T-helper 2 cell treated with Interferon-gamma antibody and Interleukin-4, amounts not matched to agents 5 μg/mL and 100 μg/mL, for 36 hours (primary cell): ENCODE measurements at places on chromosomes 5 and 9.

- no peak for DNase-seq
Observed at GRCh38 chr9:38207247-38207778, 138.3 kb upstream of the SHB start.

DNA sequence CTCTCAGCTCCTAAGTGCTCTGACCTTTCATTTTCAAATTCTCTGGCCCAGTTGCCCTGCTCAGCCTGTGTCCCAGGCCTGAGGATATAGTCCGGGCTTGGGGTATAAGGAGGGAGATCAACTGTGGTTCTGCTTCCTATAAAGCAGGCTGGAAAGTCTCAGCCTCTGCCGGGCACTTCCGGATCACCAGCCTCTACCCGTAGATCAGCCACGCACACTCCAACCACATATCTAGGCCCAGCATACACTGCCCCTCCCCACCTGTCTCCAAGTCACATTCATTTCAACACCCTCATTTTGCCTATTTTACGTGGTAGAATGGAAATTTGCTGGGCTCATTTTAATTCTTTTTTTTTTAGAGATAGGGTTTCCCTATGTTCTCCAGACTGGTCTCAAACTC, 3.1 kb downstream of the ZER1 start:
- no peak for DNase-seq

- no peak for DNase-seq
Observed at GRCh38 chr5:170747851-170748250, 35.7 kb upstream of the GABRP start.

GRCh38 chr9:93079371-93079770, 16.6 kb upstream of the CARD19 start:
- DNase-seq, result no peak

GRCh38 chr5:131846536-131846935, 49.7 kb upstream of the FNIP1 start:
- no peak for DNase-seq

- no peak for DNase-seq
Observed at GRCh38 chr5:98899456-98899855, 29.4 kb downstream of the CHD1 start.

- no peak for DNase-seq
Observed at GRCh38 chr5:78726003-78726402, 77.4 kb upstream of the LHFPL2 start.

DNA sequence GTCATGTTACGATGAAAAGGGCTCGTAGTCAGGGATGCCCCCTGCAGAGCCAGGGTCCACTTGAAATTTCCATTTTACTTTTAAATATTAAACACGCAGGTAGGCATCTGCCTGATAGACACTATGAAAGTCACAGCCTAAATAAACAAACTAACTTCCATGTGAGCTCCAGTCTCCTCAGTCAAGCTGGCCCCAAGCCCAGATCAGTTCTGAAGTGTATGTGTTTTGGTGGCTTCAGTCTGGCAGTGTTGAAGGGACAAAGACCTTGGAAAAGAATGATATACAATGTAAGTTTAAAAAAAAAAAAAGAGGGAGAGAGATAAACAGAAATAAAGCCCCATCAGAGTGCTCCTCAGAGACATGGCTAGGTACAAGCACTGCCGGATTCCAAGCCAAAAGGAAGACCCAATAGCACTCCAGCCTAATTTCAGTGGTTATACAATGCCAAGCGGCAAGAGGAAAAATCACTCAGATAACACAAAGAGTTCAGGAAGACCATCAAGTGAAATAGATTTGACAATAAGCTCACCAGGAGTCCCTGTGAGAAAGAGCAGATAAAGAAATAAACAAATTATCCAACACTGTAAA, 181.0 kb downstream of the BNC2 start:
- no peak for DNase-seq

DNA sequence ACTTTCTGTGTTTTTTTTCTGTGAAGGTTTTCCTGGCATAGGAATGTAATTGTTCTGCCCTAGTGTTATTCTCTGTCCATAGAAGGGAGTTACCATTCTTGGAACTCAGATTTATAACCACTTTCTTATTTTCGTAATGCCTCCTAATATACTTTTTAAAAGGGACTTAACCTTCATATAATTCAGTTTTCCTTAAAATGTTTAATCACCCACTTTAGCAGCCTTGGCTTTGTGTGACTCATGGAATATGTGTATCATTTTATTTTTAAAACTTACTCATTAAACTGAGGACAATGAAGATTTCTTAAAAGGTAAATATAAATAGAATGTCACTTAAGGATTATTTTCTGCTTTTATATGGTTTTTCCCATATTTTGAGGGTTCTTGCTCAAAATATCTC, 50.0 kb downstream of the RAI14 start:
- DNase-seq, result no peak

DNA sequence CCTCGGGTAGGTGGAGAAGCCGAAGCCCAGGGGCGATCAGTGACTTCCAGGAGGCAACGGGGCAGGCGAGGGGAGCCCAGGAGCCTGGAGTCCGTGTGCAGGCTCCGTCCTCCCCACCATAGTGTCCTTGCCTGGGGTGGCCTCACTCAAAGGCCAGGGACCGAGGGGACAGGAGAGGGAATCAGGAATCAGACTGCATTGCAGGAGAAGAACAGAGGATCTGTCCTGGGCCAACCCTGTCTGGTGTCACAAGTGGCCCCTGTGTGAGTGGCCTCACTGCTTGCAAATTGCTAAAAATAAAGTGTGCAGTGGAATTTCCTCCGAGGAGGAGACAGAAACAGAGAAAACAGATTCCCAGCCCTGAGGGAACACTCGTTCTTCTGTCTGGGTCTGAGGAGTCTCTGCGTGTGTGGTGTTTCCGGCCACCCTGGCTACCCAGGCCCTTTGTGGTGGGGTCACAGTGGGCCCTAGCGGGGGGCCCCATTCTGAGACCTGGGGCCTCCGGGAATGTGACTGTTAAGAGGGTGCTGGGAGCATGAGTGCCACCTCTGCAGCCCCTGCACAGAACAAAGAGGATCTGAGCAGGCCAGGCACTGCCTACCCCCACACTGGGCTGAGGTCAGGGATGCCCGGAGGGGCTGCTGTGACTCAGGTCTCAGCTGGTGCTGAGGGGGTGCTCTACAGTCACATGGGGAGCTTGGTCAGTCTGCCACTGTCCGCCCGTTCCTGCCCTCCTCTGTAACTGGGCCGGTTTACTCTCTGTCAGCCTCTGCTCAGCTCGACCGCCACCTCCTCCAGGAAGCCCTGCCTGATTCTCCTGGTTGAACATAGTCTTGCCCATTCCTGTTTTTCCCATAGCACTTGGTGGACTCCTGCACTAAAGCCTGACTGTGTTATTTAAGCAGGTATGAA, 7.4 kb downstream of the TRAF1 start:
- DNase-seq, result no peak

- no peak for DNase-seq
Observed at GRCh38 chr9:99850736-99851499, 29.2 kb downstream of the NR4A3 start.

DNA sequence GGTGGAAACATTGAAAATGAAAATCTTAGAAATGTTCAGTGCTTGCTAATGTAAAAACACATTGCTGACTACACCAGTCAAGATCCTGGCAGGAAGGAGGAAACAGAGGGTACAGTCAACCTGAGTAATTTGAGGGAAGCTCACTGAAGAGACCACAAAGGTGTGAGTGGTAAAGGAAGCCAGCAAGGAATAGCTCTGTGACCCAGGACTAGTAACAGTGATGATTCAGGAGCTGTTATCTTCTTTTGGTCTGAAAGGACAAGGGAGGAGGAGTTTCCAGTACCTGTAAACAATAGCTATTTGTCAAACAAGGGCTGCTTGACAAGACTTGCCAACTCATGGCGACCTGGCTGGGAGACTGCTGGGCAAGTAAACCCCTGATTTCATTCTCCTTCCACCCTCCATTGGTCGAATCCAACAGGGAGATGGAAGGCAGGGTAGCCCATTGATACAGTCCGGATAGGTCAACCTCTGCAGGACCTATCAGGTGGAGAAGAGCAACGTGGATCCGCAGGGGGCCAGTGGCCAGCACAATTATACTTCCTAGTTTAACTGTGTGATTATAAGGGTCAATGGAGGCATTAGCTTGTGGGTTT, 68.1 kb downstream of the MAMDC2 start:
- DNase-seq, result no peak

DNA sequence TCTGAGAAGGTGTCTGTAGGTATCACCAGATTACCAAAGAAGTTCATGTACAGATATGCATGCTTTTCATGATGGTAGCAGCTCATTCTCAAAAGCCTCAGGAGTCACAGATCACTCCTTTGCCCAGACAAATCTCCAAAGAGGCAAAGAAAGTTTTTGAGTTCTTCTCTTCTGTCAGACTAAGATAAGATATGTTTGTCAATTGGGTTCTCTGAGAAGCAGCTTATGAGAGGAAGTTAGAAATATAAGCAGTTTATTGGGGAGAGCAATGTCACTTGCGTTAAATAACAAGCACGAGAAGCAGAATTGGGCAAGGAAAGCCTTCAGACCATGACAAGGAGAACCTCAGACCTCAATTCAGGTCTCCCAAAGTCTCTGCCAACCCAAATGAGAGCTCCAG, 219.2 kb upstream of the KLF4 start:
- DNase-seq, result no peak

DNA sequence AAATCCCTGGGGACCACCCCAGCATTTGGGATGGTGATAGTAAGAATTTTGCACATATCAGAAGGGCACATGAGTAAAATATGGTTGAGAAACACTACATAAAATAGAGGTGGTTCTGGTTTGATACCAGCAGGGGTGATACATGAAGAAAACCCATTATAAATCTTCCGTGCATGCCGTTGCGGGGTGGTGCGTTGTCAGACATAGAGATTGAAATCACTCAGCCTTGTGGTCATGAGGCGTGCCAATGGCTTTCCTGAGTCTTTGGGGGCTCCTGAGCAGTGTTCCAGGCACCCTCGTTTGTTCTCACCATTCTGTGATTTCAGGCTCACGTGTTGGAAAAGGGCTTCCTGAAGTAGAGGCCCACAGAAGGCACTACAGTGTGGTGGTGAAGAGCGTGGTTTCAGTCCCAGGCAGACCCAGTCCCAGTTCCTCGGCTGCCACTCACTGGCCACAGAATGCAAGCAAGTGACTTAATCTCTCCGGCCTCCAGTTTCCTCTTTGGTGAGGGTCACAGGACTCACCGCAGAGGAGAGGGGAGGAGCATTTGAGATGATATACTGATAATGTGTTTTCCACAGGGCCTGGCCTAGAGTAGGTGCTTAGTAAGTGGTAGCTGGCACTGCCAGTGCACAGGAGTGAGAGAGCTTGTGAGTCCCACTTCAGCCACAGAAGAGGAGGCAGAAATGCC, 20.5 kb upstream of the GLRX start:
- peak; percentile 80 for DNase-seq

DNA sequence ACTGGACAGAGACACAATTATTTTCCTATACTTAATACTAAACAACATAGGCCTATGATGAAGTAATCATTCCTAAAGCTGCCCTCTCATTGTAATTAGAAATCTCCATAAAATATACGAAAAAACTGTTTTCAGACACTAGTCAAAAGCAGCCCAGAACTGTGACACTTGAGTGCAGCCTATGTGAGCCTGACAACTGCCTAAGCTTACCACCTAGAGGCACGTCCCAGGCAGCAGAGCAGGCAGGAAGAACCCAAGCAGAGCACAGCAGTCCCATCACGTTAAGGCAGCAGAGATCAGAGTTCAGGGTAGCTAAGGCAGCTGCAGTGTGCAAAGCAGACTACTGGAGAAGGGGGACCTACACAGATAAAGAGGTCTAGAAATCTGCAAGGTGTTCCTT, 46.4 kb downstream of the GOLPH3 start:
- no peak for DNase-seq

DNA sequence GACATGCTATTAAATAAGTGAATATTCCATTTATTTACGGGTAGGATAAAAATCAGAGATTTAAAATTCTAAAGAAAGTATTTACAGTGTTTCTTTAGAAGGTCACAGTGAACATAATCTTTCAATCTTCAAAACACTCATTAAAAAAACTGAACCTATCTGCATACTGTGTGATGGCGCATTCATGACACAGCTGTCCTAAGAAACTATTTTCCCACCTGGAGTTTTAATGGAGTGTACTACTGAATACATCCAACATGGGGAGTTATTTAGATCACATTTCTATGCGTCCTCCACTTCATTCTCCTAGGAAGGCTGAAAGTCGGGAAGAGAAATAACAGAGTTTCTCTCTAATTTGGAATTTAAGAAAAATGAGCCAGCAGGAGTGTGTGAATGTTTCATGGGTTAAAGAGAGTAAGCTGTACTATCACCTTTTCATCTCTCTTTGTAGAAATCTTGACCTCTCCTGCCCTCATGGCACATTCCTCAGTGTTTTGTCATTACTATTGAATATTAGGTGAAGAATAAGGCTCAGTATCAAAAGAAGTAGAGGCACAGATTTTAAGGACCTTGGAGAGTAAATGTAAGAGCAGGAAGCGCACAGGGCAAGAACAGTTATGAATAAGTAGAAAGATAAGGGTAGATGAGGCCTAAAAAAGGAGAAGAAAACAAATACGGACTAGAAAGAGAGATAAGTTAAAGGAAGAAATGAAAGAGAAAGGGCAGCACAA, 551.2 kb upstream of the TUSC1 start:
- DNase-seq, result no peak

GRCh38 chr9:113566712-113567071, 103.2 kb downstream of the RGS3 start:
- DNase-seq, result no peak

- no peak for DNase-seq
Observed at GRCh38 chr9:119322184-119322583, 47.1 kb downstream of the BRINP1 start.

- DNase-seq, result no peak
Observed at GRCh38 chr5:82211855-82212572, 66.1 kb downstream of the RPS23 start.

DNA sequence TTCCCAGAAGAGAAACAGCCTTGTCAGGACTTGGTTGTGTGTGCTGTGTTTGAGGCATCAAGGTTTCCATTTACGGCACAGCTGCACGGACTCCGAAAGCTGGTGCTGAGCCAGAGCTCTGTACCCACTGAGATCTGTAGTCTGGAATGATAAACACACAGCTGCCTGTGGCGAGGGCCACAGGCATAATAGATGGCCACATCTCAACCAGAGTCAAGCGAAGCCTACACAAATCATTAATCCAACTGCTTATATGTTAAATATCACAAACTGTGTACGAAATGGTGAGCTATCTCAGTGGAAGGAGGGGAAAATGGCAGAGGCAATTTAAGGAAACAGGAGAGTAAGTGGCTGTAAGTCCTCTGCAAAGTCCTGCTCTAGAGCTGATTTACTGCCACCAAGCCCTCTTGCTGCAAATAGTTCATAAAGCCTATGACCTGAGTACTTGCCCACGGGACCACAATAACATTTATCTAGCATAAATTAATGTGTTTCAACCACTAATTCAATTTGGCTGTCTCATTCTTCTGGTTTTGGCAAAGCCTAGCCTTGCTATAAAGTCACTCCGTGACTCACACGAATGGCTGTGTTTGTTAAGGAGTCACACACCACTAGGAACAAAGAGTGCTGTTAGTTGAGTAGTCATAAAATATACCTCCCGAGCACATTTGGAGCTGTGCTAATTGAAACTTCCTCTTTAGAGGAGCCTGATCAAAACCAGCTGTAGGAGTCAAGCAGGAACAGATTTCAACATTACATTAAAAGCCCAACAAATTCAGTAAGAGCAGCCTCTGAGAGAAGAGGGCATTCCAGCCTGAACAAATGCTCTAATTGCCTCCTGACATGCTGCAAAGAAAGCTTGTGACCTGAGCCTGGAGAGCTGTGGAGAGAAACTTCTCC, 738.6 kb upstream of the ZNF608 start:
- no peak for DNase-seq
